NCI-H1105 treated with DMSO at 0.1 percent for 48 hours (cell line): ENCODE measurements at places on chromosomes 12 and 14.

DNA sequence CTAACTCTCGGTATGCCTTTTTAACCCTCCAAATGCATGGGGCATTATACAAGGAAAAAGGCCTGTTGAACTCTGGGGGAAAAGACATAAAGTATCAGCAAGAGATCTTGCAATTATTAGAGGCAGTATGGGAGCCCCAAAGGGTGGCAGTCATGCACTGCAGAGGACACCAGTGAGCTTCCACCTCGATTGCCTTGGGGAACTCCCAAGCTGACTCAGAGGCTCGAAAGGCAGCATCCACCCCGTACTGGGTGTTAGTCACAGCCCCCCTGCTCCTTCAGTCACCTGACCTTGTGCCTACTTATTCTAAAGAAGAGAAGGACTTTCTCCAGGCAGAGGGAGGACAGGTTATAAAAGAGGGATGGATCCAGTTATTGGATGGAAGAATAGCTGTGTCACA lies 781.4 kb upstream of the TMEM132C start:
- DNase-seq = no peak

- DNase-seq = peak; percentile 58
Observed at GRCh38 chr14:61388173-61388975, 67.0 kb downstream of the PRKCH start.

GRCh38 chr14:90733139-90733808 lies 83.0 kb downstream of the TTC7B start:
- DNase-seq = no peak

GRCh38 chr12:72453550-72453949 lies 181.4 kb downstream of the TRHDE start:
- DNase-seq = no peak

DNA sequence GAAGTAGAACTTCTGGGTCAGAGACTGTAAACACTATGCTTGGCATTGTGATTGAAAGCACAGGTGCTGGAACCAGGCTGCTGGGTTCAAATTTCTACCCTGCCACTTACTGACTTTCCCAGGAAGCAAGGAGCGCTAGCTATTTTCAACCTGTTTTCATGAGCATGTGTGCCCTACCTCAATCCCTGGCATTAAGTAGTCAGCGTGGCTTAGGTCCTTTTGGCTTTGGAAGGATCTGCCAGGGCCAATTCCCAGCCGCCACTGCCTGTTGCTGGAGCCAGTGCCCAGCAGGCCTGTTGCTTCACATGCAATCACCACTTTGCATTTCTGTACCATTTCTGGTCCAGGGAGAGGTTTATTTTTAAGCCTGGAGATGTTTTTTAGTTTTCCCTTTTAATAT lies 196.3 kb downstream of the TRHDE start:
- DNase-seq = no peak

- no peak for DNase-seq
Observed at GRCh38 chr12:31647086-31647491, 12.4 kb upstream of the ETFBKMT start.

GRCh38 chr12:2980630-2981029 lies 21.4 kb downstream of the TEAD4 start:
- DNase-seq = no peak
